ENCODE measurements at places on chromosomes 6 and 20.

DNA sequence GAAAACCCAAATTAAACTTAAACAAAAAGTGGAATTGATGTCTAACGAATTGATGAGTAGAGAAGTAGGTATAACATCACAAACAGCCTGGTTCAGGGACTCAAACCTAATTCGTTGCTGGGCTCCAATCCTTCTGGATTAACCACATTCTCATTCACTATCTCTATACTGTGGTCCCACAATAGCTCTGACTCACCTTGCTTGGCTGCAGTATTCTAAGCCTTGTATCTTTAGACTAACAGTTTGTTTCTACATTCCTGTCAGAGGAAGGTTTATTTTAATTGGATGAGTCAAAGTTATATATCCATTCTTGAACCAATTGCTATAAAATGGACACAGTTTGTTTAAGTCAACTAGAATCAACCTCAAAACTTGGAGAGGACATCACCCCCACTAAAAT is 530.5 kb upstream of the PTCHD4 start:
- no peak for DNase-seq

DNA sequence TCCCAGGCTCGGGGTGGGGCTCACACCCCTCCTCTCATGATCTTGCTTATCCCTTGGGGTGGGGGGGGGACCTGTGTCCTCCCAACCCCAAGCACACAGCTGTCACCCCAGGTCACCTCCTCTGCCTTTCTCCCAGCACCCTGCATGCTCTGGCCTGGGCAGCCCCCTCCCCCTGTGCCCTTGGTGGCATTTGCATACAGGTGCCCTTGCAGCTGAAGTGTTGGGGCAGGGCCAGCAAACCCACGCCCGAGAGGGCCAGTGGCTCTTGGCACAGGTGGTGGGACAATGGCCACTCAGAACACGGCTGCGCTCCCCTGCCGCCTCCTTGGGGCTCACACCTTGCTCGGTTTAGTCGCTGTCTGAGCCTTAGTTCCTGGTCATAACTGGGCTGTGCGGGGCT is 11.3 kb upstream of the MYT1 start:
- no peak for DNase-seq

DNA sequence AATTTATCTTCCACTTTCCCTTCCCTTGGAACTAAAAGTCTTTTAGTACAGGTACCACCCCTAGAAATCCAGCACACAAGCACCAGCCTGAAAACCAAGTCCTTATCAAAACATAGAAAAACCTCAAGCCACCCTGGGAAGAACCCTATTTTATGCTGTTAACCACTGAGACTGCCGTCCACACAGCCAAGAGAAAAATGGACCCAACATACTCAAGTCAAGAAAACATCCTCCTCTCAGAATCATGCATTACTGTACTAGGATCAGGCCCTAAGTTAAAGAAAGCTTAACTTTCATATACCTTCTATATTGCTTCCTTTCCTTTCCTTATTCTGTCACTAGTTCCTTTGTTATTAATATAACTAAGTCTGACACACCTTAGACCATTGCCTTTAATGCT is 16.9 kb upstream of the GOPC start:
- DNase-seq, result no peak

DNA sequence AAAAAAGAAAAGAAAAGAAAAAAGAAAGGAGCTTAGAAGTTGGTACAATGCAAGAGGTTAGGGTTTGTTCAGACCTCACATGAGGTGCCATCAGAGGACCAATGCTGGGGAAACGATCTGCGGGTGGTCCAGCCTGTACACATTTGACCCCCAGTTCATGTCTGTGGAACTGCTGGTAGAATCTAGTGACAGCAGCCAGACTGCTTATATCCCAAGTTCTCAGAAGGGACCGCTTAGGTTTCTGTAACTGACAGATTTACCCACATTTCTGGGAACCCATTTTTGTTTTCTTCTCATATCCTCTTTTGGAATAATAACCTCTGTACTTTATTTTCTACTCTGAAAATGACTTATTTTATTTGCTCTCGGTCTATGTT is 4.7 kb downstream of the PPP1R18 start:
- DNase-seq, result no peak

DNA sequence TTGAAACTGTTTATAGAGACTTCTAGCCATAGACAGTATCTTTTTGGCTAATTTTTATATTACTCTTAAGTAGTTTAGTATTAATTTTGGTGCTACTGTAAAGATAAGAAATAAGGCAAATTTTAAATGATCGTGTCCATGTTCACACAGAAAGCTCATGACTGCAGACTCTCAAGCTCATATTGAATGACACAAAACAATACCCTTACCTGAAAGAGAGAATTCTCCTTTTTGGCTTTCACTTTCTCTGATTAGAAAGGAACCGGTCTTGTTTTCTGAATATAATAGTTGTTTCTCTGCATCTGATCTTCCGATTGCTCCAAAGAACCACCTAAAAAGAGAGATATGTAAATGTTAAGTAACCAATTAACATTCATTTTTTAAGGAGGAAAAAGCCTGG is 57.0 kb downstream of the FRK start:
- DNase-seq, result no peak

DNA sequence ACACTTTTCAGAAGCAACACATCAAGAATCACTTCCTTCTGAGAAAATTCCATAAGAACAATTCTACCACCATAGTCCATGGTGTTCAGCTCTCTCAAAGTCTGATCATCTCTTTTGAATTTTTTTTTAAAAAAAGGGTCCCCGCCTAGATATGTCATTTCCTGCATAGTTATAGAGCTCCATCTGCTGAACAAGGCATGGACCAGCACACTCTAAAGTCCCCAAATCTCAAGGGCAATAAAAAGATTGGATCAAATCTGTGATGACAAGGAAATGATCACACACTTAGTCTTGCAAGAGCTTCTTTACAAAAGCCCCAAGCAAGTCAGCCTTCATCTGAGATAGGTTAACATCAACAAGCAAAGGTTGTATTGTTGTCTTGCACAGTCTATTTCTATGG is 100.7 kb upstream of the STMND1 start:
- DNase-seq, result no peak

- DNase-seq, result no peak
These were observed 82.4 kb upstream of the TAB2 start for GRCh38 chr6:149235130-149235561.

- no peak for DNase-seq
These were observed 34.6 kb downstream of the FKBP1C start for GRCh38 chr6:63245909-63246308.

- DNase-seq, result no peak
These were observed 118.4 kb upstream of the NXT1 start for GRCh38 chr20:23232219-23232581.

DNA sequence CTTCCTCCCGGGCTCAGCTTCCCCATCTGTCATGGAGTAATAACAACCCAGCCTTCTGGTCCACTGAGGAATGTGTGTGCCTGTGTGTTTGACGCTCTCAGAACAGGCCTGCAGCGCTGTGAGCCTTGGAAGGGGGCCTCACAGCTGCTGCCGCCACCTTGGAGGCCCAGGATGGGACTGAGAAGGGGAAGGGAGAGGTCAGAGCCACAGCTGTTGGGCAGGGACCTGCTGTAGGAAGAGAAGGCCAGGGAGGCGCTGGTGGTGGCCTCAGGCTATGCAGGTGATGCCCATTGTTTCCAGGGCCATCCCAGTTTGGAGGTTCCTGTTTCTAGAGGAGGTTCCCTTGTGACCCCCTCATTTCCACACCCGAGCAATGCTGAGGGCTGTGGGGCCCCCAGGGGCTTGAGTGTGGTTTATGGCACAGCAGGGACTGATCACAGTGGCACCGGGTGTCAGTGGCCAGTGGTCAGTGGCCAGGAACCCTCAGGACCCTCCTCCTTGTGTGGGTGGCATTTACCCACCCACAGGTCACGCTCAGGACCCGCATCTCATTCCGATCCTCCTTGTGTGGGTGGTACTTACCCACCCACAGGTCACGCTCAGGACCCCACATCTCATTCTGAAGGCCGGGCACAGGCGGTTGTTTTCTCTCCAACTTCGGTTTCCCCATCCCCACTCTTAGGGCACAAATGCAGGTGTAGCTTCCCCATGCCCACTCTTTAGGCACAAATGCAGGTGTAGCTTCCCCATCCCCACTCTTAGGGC is 14.0 kb downstream of the TPD52L2 start:
- no peak for DNase-seq

- DNase-seq, result no peak
These were observed 153.7 kb upstream of the PRDM1 start for GRCh38 chr6:105932440-105932839.

DNA sequence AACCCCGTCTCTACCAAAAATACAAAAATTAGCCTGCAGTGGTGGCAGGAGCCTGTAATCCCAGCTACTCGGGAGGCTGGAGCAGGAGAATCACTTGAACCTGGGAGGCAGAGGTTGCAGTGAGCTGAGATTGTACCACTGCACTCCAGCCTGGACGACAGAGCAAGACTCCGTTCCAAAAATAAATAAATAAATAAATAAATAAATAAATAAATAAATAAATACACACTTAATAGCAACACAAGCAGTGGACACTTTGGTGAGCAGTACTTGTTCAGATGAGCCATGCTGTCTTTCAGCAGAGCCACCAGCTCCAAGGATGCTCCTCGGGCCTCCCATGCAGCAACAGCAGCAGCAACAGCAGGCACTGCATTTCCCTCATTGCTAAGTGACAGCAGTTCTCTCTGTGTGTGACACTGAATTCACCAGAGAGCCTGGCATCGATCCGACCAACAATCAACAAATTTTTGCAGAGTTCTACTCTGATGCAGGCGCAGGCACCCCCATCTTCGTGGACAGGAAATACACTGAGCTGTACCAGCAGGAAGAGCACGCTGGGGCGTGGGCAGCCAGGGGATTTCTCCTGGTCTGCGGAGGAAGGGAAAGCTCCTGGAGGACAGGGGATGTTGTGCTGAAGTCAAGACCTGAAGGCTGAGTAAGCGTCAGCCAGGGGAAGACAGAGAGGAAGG is 54.0 kb upstream of the SNX9 start:
- DNase-seq, result no peak

GRCh38 chr6:100176311-100176950 is 182.4 kb upstream of the MCHR2 start:
- DNase-seq, result no peak

Data from stimulated activated CD4-positive, alpha-beta T cell treated with anti-CD3 and anti-CD28 coated beads, Interleukin-12 subunit alpha, Interleukin-12 subunit beta, amount 100 ng/mL, for 24 hours (primary cell).